Pulmonary artery endothelial cell (primary cell): ENCODE measurements at places on chromosomes 3 and 15. TPM values are rescaled to one million over a fixed set of nuclear protein-coding genes. Genes with fewer than 3 reads are reported as not detected.
A peak's percentile ranks its signal among the peaks of the same experiment; 100 is the strongest.

DNA sequence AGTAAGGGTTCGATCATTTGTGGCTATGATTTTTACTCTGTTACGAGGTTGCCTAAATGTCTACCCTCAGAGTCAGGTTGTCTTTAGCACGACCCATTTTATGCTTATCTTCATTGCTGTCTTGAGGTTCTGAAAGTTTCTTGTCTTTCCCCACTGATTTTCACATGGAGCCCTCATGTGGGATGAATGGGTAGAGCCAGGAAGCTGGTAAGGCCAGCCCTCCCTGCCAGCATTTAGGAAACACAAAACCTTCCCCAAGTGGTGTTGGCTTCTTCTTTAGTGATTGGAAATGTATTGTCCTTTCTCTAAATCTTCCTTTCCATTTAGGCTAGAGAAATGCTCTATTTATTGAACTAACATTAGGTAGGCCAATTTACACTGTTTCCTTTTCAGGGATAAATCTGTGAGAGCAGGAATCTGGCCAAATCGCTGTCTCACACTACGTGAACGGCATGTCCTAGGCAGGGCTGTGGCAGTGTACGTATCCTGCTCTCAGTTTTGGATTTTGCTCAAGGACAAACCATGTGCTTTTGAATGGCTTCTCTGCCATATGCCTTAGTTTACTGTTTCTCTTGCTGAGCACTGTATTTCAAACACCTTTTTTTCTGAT lies 43.7 kb downstream of the MYZAP start:
- DNase-seq: no peak

- DNase-seq: no peak
Observed at GRCh38 chr3:53022647-53023046, 23.2 kb downstream of the SFMBT1 start.

DNA sequence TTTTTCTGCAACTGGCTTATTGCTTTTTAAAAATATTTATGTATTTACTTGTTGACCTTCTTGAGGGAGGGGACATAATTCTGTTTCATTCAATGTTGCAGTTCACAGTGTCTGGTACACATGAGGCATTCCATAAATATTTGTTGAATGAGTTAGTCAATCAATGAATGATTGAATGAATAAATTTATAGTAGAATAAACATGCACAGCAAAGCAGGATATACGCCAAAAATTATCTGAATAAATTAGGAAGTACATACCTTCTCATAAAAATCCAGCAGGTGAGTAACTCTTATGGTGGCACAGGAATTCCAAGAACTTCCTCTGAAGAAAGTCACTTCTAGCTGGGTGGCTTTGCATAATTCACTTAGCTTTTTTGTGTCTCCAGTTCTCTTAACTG lies 469.4 kb upstream of the ATP11B start:
- DNase-seq: no peak

DNA sequence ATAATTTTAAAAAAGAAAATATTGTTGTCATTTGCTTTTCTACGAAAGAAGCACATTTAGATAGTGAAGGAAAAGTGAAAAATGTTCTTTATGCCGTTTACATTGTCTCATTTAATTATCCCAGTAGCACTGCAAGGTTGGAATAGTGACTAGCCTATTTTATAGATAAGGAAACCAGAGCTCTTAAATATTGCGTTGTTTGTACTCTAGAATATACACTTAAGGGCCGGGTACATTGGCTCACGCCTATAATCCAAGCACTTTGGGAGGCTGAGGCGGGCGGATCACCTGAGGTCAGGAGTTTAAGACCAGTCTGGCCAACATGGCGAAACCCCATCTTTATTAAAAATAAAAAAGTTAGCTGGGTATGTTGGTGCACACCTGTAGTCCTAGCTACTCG lies 127.5 kb downstream of the FNDC3B start:
- DNase-seq: no peak

DNA sequence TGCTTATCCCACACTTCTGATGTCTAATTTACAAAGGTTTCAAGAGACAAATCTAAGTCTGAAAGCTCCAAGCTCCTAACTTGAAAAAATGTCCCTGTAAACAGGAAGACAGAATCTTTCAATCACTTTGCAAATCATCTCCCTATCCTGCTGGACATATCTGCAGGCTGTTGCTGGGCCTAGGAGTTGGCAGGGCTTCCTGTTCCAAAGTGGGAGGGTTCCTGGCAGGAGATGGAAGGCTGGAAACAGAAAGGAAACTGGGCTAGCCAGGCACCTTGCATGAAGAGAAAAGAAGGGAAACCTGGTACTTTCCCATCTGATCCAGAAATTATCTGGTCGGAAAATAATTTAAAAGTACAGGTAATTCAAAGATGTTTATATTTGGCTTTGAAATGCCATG lies 227.3 kb upstream of the IL12A start:
- no peak for DNase-seq

GRCh38 chr3:118505784-118506183 lies 528.9 kb downstream of the IGSF11 start:
- DNase-seq: no peak

DNA sequence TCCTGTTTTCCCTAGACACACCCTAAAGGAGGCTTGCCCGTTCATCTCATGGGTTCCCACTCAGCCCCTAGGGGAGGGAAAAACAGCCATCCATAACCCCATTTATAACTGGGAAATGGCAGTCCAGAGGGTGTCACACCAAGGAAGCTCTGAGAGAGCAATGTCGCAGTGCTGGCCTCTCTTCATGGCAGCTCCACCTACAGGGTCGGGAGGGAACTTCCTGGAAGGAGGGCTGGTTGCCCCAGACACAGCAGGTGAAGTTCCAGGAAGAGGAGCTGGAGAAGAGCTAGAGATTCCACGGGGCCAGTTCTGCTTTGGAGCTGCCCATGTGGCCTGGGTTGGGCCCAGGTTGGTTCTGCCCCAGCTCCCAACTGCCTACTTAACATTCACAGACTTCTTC lies 22.3 kb upstream of the LINGO1 start:
- no peak for DNase-seq

- DNase-seq: no peak
Observed at GRCh38 chr15:25682340-25682739, 180.8 kb downstream of the ATP10A start.

DNA sequence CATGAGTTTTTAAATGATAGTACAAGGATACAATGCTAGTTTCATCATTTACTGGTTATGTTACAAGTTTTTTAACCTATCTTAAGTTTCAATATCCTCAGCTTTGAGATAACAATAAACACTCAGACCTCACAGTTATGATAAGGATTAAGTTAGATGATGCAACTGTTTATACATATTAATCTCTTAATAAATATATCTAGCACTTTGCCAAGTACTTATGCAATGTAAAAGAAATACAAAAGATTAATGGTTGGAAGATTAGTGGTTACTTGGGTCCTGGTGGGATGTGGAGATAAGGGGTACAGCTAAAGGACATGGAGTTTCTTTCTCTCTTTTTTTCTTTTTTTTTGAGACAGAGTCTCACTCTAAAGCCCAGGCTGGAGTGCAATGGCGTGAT lies 12.0 kb downstream of the SPPL2A start:
- DNase-seq: no peak

DNA sequence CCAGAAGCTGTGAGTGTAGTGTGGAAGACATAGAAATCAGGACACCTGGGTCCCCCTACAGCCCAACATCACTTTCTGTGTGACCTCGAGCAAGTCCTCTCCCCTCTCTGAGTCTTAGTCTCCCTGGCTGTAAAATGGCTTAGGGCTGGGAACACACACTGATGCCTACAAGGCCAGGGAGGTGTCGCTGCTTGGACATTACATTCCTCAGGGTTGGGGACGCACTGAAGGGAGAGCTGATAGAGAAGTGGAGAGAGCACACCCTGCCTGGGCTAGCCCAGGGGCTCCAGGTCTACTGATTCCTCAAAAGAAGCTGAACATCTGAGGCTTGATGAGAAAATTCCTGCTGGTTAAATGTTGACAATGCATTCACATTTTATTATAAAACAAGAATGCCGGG lies 6.3 kb upstream of the ALAS1 start:
- no peak for DNase-seq

- DNase-seq: peak; percentile 19
Observed at GRCh38 chr3:186821429-186822387, 15.4 kb upstream of the RFC4 start.

- no peak for DNase-seq
Observed at GRCh38 chr3:89303701-89304100, 196.3 kb downstream of the EPHA3 start.

DNA sequence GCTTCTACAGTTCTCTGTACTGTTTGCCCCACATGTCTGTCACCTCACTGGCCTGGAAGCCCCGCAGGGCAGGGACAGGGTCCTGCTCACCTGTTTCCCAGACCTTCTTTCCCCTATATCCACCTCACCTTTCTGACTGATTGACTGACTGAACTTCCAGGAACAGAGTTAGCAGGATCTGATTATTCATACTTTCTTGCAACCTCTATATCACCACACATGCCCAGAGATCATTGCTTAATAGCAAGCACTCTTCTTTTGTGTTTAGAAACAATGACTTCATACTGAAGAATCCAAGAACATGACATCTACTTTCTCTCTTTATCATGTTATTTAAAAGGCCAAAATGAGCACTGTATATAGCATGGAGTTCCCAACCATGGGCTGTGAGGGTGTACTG lies 18.0 kb upstream of the CLEC3B start:
- no peak for DNase-seq

- DNase-seq: peak; percentile 39
Observed at GRCh38 chr3:197363553-197364409, 65.4 kb upstream of the DLG1 start.

DNA sequence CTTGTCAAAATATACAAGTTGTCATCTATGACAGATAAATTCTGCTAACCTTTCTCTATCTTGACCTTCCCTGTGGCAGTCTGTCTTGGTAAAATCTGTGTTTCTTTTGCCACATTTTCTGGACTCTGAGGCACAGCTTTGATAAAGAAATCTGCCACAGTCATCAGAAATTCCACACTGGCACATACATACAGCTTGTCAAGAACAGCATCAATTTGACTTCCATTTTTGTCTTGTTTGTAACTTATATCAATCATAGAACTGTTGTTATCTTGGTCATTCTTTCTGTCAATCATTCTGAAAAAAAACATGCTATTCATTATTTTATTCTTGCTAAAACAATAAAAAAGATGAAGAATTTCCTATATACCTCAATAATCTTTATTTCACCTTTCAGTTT lies 130.8 kb downstream of the VPS13C start:
- DNase-seq: no peak

DNA sequence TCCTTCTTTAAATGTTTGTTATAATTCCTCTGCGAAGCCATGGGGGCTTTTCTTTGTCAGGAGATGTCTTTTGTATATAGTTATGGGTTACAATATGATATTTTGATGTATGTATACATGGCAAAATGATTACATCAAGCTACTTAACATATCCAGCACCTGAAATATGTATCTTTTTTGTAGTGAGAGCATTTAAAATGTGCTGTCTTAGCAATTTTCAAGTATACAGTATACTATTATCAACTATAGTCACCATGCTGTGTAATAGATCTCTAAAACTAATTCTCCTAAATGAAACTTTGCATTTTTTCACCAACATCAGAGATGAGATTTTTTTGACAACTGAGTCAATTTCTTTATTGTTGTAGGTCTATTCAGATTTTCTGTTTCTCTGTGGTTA lies 77.2 kb downstream of the STXBP5L start:
- DNase-seq: no peak

GRCh38 chr3:117887901-117888300 lies 1146.7 kb downstream of the IGSF11 start:
- no peak for DNase-seq

GRCh38 chr3:166879661-166880060 lies 500.4 kb downstream of the ZBBX start:
- no peak for DNase-seq

DNA sequence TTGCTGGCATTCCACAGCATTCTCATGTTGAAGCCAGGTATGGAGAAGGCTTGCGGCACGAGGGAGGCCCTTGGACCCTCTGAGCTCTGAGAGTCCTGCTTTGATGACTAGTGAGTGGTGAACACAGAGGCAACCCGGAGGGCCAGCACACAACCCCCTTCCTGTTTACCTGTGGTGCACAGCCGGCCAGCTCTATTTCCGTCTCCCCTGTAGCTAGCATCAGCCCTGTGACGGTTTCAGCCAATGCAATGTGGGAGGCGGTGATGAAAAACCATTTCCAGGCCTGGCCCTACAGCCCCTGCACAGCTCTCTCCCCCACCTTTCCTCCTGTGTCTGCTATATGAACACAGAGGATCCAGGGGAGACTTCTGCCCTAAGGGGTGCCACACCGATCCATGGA lies 76.8 kb upstream of the KLHL25 start:
- DNase-seq: no peak

DNA sequence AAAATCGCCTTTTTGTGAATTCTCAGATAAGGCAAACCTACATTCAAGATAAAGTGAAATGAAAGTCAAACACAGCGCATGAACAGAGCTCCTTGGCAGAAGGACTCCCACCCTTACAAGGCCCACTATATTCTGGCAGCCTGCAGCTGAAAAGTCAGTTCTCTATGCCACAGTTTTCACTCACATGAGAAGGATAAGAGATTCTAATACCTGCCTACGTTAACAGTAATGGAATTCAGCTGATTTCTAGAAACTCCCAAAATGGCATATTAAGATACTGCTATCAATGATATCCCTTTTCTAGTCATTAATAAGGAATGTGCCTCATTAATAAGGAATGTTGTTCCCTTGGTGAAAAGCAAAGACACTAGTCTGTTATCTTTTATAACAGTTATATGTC lies 27.0 kb downstream of the SLC30A4 start:
- no peak for DNase-seq

- no peak for DNase-seq
Observed at GRCh38 chr3:10964537-10965167, 27.9 kb upstream of the SLC6A1 start.

GRCh38 chr15:47644722-47645121 lies 72.6 kb upstream of the SEMA6D start:
- DNase-seq: no peak

DNA sequence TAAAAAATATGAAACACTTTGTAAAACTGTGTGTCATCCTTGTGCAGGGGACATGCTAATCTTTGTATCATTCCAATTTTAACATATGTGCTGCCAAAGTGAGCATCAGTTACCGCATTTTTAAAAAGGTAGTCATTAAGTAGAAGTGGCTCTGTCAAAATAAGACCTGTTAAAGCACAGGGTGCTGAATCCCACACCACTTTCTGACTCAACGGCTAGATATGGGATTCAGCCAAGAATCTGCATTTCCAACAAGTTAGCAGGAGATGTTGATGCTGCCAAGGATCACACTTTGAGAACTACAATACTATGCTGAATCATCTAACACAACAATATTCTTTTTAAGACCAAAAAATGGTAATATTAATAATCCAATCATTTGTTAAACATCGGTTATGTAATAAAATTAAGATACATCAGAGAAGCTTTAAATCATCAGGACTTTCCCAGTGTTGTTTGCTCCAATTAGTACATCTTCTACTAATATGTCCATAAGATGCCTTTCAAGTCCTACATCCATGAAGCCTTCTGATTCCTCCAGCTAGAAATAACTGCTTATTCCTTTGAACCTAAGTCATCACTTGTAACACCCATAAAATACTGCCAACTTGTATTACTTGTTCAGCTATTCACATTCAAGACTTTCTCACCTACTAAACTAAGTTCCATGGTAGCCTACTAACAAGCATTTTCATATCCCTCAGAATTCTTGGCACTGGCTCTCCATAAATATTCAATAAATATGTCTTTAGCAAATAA lies 71.1 kb downstream of the TBL1XR1 start:
- peak; percentile 35 for DNase-seq

Gene SNTN
- not detected in 2 replicates for total RNA-seq

Gene GOLGA6L9
- total RNA-seq: 0.79 and 2.5 TPM in 2 replicates

Gene SGO1
- 5.4 and 8.8 TPM in 2 replicates for total RNA-seq

Gene DUOX1
- total RNA-seq: not detected in 2 replicates

Gene LARP6
- total RNA-seq: 11.4 and 23.9 TPM in 2 replicates

Gene CACNA2D2
- not detected in 2 replicates for total RNA-seq

Gene KBTBD13
- total RNA-seq: not detected in 2 replicates

Gene CPA3
- 13.2 and 23.5 TPM in 2 replicates for total RNA-seq

Gene LYZL4
- not detected in 2 replicates for total RNA-seq

Gene SLTM
- 48.1 and 68.3 TPM in 2 replicates for total RNA-seq
